SK-N-MC (cell line): ENCODE measurements at places on chromosomes 6 and 20.

GRCh38 chr6:7004581-7005297 is 103.0 kb upstream of the RREB1 start:
- peak; percentile 48 for DNase-seq

DNA sequence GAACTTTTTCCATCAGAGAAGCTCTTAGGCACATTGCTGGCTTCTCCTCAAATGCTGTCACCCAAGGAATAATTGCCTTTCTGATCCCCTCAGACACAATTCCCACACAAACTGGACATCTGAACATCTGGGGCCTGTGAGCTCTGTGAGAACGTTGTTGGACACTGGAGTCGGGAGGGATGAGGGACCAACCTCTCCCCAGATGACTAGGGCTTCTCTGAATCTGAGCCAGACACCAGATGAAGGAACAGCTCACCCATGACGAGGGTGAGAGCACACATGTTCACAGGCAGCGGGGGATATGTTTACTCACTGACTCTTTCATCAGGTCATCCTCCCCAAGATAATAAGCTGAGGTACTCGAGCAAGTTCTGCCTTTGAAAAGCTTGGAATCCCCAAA is 283.9 kb upstream of the SUPT3H start:
- DNase-seq = no peak

DNA sequence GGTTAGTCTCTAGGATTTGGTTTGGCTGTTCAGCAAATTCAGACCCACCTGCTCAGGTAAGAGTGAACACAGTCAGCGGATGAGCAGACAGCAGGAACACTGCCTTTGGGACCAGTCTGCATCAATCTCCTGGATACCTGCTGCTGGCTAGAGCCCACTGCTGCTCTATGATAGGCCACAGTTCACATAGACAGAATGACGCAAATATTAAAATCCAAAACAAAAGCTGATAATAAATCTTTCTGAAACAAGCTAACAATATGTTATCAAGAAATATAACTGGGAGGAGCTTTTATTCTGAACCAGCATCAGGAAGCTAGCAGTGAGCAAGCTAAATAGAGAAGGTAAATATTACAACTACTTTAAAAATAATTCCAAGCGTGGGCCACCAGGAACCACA is at the start of gene TAAR1:
Gene TAAR1 (minus strand): TSS at position 101 of the 400 bp plus-strand sequence. CDS start 13,179 bp downstream, outside the sequence.
- no peak for DNase-seq

DNA sequence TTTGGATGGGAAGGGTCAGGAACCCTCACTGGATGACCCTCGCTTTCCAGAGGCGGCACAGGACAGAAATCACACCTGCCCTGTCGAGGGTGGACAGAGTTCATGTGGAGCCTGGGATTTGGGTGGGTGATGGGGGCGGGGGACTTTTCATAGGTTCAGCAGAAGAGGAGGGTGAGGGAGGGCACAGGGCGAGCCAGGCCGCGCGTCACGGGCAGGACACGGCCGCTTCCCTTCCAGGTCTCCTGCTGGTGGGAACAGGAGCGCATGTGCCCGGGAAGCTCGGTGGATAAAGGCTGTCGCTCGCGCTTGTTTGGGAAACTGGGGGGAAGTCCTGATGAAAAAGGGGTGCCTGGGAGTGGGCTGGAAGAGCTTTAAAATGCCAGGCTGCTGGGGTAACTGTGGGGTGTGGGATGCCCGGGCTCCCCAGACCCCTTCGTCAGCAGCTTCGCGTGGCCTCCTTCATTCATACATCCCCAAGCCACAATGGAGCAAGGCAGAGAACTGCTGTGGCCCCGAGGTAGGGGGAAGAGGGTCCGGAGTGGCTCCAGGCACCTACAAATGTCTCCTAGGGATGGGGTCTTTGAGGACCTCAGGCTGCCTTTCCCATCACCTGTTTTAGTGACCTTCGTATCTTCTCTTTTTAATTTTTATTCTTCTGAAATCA is 102.2 kb downstream of the DACT2 start:
- no peak for DNase-seq

DNA sequence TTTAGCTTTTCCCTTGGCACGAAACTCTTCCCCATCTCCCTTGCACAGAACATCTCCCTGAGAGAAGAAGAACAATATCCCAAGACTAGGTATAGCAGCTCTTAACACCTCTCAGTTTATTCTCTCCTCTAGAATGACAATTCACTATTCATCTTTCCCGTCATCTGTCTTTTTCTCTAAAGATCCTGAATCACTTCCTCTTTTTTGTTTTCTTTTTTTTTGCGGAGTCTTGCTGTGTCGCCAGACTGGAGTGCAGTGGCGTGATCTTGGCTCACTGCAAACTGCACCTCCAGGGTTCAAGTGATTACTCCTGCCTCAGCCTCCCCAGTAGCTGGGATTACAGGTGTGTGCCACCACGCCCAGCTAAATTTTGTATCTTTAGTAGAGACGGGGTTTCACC is 574.4 kb upstream of the MAP3K7 start:
- DNase-seq = no peak

DNA sequence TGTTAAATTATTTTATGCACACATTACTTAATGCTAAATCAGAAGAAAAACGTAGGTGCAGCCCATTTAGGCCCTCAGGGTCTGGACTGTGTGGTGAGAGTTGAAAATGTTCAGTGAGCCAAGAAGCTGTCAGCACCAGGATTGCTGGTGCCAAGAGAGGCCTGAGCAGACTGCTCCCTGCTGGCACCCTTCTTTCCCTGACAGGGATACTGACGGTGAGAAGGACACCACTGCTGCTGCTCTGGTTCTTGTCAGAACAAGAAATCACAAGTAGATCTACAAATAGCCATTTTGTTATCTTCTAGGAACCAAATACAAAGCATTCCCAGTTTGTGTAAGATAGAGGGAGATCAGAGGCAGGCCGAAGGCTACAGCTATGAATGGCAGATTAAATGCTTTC is 48.7 kb upstream of the CRISP1 start:
- peak; percentile 80 for DNase-seq

DNA sequence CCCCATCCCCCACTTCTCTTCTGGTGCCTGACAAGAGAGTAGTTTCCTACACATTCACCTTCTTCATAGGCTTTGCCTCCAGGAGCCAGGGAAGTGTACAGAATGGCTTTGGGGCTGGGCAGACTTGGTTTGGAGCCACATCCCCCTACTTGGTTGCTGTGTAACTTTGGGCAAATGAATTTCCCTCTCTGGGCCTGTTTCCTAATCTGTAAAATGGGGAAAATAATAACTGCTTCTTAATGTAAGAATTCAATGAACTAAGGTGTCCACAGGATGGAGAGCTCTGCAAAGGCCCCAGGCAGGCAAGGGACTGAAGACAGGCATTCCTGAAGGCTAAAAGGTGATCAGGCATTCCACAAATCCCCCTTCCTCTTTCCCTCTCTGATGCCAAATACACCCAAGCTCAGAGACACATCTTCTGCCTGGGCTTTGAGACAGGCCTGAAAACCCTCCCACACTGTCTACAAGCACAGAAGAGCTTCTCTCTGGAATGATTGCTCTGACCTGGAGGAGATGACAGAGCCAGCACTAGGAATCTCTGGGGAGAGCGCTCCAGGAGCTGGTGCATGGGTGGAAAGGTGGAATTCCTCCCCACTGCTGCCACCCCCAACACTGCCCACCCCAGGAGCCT is 6.9 kb upstream of the C20orf203 start:
- no peak for DNase-seq

DNA sequence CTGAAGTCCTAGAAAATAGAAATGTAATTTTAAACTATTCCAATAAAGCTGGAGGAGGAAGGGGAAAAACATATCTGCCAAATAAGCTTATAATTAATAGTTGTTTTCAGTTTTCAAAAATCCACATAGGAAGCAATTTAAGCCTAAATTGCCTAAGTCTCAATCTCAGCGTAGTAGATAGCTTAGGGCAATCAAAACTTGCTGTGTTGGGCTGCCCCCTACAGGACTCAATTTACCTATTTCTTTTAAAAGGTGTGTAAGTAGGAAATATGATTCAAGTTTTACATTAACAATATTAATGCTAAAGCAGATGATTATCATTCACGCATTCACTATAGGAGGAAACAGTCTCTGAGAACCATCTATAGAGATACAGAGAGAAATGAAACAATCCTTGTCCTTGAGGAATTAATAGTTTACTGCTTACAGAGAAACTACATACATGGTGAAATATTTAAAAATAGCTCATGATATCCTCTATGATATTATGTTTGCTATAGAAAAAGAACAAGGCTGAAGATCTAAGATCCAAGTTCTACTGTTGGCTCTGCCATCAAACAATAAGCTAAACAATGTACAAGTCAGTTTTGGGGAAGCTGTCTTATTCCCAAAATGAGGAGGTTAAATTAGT is 102.1 kb downstream of the ATG5 start:
- DNase-seq = peak; percentile 62

- no peak for DNase-seq
Observed at GRCh38 chr6:324116-324728, 31.9 kb downstream of the DUSP22 start.

DNA sequence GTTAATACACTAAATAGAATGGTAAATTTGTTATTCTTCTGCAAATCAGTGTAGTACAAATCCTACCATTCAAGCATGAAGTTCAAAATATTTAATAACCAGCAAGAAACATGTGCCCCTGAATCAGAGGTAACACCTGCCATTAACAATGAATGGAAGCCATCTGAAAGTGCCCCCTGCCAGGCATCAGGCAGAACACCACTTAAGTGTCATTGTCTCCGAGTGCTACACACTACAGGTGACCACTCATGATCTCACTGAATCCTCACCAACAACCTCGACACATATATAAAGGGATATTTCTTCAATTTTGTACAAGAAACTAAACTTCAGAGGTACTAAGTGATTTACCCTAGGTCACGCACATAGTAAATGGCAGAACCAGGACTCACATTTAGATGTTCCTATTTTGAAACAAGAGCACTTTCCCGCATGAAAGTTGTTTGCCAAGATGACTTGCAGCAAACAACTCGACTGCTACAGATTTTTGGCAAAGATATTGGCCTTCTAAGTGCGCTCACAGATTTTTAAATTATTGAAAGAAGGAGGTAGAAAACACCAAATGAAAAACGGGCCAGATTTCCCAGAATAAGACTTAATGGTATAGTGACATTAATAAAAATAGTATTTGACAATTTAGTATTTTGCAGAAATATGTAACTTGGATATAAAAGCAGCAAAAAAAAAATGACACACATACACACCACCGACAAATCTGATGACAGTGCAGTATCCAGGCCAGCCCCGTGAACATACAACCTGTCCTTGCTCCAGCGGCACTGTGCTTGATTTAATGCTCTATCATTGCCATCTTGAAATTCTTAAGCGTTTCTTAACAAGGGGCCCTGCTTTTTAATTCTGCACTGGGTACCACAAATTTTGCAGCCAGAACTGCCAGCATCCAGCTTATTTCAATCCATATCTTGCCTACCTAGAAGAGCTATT is 274.5 kb downstream of the ALDH8A1 start:
- DNase-seq = no peak

DNA sequence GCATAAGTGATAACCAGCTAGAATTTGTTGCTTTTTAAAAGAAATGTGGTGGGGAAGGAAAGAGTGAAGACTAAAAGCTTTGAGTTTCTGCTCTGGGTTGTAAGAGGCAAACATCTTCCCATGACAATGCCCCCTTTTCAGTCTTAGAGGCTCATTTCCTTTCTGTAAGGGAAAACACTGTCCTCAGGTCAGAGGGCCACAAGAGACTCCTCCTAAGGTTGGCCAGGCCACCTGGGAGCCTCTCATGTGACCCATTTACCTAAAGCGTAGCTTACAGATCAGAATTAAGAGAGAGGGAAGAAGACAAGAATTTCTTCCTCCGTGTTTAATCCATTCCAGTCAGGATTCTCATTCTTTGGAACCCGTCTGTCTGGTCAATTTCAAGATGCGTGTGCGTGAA is 220.4 kb upstream of the HEY2 start:
- no peak for DNase-seq
